CD4-positive, alpha-beta T cell treated with Interleukin-21 for 1 hour (primary cell): ENCODE measurements at places on chromosomes 3 and 15.
A peak's percentile ranks its signal among the peaks of the same experiment; 100 is the strongest.

GRCh38 chr3:197155046-197155445, 125.4 kb upstream of the MELTF start:
- DNase-seq = no peak

DNA sequence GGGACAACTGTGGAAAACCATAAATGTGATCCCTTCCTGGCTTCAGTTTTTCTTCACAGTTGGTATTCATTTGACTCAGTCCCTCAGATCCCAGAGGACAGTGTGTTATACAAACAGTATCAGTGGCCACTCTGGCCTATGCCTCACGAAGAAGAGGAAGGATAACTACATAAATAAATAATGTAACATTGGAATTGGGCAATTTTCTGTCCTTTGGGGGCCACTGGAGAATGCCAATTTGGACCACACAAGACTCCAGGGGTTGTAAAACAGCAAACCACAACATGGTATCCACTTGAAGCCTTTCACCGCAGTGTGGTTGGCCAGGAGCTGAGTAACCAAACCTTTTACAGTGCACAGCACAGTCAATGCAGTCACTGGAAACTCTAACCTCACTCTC, 1077.0 kb downstream of the ROBO2 start:
- no peak for DNase-seq

DNA sequence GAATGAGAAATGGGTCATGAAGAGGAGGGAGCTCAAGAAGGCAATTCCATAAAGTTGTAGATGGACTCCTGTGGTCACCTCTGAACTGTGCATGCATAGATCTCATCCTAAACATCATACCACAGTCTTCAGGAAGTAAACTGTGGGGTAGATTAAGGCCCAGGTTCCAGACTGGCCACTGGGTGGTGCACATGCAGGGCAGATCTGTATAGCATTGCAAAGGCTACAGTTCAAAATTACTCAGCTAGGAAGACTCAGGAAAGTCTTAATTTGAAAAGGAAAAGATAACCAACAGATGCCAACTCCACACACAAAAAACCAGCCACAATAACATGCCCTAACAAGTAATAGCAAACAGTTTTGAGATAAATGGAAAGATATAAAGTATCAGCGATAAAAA, 20.3 kb downstream of the KY start:
- DNase-seq = no peak

GRCh38 chr15:88161636-88162035, 94.9 kb downstream of the NTRK3 start:
- DNase-seq = no peak

GRCh38 chr15:101407439-101407838, 82.1 kb downstream of the PCSK6 start:
- no peak for DNase-seq

GRCh38 chr15:88120026-88120425, 136.5 kb downstream of the NTRK3 start:
- DNase-seq = no peak

DNA sequence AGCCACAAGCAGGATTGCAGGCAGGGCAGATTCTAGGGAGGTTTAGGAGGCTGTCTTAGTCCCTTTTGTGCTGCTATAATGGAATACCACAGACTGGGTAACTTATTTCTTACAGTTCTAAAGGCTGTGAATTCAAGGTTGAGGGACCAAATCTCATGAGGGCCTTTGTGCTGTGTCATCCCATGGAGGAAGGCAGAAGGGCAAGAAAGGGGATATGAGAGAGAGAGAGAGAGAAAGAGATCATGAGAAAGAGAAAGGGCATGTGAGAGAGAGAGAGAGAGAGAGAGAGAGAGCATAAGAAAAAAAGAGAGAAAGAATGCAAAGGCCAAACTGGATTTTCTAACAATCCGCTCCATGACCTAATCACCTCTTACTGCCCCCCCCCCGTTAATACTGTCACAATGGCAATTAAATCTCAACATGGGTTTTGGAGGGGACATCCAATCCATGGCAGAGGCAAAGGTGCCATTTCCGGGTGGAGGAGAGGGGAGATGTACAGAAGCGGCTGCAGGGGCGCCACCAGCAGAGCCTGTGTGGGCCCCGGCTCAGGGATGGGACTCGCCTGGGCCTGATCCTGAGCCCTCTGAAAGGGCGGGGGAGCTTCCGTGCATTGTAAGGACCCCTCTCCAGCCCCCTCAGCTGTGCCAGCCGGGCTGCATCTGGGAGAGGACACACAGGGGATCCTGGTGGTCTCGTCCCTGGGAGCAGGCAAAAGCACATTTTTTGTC, 20.5 kb downstream of the MRPS11 start:
- no peak for DNase-seq

- peak; percentile 11 for DNase-seq
These were observed 29.7 kb downstream of the STARD9 start for GRCh38 chr15:42604894-42605744.

GRCh38 chr15:79978260-79978654, 7.3 kb upstream of the BCL2A1 start:
- DNase-seq = no peak

GRCh38 chr3:14688525-14688924, 13.6 kb downstream of the C3orf20 start:
- no peak for DNase-seq

DNA sequence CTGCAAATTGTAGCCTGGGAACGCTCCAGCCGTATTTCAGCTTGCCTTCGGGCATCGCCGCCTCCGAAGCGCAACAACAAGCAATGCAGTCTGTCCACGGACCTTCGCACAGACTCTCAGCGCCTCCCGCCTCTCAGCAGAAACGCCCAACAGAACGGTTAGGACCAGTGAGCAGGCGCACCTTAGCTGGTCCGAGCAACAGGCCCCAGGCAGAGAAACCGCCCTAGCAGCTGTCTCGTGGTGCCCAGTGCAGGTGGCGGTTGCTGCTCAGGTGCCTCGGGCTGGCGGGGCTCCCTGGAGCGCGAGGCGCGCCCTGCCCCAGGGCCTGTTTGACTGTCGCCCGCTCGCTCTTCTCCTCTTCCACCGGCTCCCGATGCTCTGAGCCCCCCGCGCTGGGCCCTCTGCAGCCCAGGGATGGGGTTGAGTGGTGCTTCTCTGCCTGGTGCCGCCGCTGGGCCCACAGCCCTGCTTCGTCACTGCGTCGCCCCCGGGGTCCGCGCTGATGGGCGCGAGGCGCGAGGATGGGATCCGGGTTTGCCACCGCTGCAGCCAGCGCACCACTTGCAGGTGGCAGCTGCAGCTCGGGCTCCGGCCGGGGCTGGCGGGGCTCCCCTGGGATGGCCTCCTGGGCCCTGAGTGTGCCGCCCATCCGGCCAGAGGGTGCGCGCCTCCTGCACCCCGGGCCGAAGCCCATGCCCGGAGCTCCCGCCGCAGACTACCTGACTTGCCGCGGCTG, 268.4 kb upstream of the FRG2C start:
- no peak for DNase-seq

DNA sequence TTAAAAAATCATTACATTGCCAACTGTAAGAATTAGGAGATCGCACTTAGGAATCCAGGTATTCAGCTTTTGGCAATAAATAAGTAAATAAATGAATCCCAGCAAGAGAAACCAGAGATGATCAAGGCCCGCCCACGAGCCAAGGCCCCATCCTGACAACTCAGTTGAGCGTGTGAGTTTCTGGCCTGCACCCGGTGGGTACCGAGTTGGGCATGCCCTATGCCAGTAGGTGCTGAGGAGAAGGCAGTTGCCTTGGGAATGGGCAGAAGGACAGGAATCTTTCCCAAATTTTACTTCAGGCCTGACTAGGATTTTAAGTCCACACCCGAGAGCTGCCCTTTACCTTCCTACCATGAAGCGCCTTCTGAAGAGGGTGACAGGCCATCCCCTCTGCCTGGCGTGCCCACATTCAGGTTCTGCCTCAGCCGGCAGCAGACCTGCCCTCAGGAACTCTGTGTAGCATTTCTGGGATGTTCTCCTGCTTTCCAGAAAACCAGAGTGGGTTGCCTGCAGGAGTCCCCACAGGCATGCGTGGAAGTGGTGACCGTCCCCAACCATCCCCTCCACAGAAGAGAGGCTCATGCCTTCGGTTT, 99.3 kb upstream of the ALDH1A3 start:
- no peak for DNase-seq

DNA sequence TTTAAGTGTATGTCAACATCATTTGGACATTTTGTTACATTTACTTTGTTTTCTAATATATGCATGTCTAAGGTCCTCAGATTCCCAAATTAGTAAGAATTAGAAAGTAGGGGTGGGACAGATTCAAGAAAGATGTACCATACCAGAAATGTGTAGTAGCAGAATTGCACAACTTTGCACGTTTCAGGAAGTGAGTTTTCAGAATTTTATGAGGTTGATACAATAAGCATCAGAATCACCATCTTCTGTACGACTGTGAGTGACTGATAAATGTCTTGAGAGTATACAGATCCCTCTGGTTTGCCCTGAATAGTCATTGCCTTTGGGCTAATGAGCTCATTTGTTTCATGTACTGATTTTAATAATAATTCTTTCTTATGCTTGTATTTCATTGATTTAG, 9.3 kb downstream of the ARIH2 start:
- no peak for DNase-seq

- no peak for DNase-seq
These were observed 205.6 kb downstream of the VGLL3 start for GRCh38 chr3:86785386-86785785.

DNA sequence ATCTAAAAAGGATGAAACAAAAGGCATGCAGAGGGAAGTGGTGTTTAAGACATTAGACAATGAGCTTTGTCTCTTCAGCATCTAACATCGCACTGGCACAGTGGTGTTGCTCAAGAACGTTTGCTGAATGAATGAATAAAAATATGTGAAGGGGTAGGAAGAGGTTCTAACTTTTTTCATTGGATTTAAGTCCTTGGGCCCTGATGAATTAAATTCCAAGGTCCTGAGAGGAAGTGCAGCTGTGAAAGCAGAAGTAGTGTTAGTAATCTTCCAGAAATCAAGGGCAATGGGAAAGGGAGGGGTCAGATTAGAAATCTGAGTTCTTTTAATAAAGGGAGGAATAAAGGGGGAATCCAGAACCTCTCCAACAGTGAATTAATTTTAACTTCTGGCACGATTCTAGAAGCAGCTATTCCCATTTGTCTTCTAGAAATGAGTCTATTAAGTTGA, 29.6 kb downstream of the TLNRD1 start:
- DNase-seq = no peak

GRCh38 chr3:36557708-36558421, 177.6 kb downstream of the STAC start:
- DNase-seq = no peak

- DNase-seq = no peak
These were observed 9.6 kb upstream of the RASA2 start for GRCh38 chr3:141477224-141477623.

DNA sequence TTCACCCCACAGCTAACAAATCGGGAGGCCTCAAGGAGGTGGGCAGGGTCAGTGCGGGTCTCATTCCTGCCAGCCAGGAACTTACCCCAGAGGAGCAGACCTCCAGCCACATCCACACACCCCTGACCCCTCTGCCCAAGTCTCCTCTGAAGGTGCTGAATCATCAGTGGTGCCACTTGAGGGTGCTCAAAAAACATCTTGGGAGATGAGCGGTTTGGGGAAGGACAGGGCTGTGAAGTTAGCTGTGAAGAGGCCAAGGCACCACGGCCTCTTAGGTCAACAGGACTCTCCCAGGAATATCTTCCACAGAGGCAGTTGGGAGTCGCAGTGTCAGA, 1.2 kb downstream of the DAPK2 start:
- no peak for DNase-seq

GRCh38 chr15:77759896-77760592, 127.3 kb upstream of the LINGO1 start:
- DNase-seq = no peak

GRCh38 chr3:104632947-104633346, 733.8 kb upstream of the ALCAM start:
- no peak for DNase-seq

GRCh38 chr3:135125171-135125801, 330.2 kb downstream of the EPHB1 start:
- no peak for DNase-seq

DNA sequence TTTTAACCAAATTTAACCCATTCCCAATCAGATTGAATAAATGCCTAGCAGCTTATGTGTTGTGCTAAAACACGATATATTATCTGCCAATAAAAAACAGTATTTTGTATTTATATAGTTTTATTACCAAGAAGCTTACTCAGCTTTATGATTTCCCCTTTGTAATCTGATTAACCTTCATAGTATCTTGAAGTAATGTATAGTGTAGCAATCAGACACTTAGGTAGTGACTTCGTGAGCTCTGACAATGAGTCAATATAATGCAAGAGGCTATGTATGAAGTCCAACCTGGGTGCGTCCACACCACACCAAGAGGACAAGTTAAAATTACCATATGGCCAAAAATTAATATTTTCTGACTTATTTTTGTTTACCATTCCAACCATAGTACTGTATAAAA, 2.1 kb upstream of the CNBP start:
- no peak for DNase-seq

DNA sequence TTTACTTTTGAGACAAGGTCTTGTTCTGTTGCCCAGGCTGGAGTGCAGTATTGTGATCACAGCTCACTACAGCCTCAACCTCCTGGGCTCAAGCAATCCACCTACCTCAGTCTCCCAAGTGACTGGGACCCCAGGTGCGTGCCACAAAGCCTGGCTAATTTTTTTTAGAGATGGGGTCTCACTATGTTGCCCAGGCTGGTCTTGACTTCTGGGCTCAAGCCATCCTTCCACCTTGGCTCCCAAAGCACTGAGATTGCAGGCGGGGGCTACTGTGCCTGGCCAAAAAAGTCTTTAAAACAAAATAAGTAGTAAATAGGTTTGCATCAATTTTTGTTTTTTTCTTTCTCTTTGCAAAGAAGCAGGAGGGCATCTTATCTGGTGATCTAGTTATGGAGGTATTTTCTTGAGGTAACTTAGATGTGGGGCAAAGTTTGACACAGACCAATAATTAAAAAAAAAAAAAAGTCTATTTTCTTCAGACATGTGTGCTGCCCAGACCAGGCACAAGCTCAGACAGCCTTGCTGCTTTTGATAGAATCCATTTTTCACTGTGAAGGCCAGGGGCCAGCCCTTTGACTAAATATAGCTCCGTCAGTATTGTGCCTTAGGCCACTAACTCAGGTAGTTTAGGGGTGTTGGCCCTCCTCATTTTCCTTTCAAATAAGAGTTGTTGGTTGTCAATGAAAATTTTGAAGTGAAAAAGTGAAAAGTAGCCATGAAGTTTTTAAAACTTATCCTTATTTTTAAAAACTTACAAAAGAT, 2.5 kb downstream of the ARL6IP5 start:
- no peak for DNase-seq

DNA sequence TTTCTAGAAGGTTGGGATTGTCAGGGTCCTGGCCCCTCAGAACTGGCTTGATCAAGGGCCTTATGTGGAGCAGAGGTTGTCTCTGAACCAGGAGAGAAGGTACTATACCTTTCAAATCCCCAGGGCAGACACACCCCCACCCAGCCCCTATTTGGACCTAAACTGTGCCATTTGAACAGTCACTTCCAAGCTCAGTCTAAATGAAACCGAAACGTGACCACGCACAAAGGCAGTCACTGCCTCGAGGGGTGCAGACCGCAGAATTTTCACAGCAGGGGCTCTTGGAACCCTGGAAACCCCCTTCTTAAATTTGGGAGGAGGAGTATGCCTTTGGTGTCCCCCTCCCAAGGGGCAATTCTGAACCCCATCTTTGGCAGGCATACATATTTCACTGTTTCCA, 53.7 kb downstream of the GRIP2 start:
- DNase-seq = no peak
